ENCODE measurements at places on chromosomes 5 and 9. TPM values are rescaled to one million over a fixed set of nuclear protein-coding genes. Genes with fewer than 3 reads are reported as not detected.

PIGO gene
- 52.7 TPM for total RNA-seq

CCDC192 gene
- total RNA-seq, result not detected

ZNF367 gene
- total RNA-seq, result 5.3 TPM

ARID3C gene
- total RNA-seq, result 0.17 TPM

ADAMTS16 gene
- total RNA-seq, result 1.4 TPM

SREK1IP1 gene
- total RNA-seq, result 8.8 TPM

SLC23A1 gene
- 1.3 TPM for total RNA-seq

PCDHGA12 gene
- not detected for total RNA-seq

GALT gene
- total RNA-seq, result 17.7 TPM

C5orf52 gene
- not detected for total RNA-seq

GMCL2 gene
- not detected for total RNA-seq

Data from A549 treated with AZD2906 at 1 μM for 4 hours (cell line).